AG04450 (cell line): ENCODE measurements at places on chromosomes 16 and 17.

DNA sequence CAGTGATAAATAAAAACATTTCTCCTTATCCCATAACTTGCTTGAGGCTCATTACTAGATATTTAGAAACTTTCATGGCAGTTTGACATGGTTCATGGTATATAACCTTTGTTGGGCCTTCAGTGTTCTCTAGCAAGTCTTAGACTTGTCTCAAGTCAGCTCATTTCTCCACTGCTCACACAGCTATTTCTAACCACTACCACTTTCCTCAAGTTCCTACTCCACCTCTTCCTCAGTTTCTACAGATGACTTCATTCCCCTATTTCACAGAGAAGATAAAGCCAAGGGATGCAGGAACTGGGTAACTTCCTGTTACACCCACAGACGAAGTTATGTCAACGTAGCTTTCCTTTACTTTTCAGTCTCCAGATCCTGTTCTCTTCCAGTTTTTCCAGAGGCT, 23.2 kb downstream of the NLK start:
- no peak for DNase-seq

DNA sequence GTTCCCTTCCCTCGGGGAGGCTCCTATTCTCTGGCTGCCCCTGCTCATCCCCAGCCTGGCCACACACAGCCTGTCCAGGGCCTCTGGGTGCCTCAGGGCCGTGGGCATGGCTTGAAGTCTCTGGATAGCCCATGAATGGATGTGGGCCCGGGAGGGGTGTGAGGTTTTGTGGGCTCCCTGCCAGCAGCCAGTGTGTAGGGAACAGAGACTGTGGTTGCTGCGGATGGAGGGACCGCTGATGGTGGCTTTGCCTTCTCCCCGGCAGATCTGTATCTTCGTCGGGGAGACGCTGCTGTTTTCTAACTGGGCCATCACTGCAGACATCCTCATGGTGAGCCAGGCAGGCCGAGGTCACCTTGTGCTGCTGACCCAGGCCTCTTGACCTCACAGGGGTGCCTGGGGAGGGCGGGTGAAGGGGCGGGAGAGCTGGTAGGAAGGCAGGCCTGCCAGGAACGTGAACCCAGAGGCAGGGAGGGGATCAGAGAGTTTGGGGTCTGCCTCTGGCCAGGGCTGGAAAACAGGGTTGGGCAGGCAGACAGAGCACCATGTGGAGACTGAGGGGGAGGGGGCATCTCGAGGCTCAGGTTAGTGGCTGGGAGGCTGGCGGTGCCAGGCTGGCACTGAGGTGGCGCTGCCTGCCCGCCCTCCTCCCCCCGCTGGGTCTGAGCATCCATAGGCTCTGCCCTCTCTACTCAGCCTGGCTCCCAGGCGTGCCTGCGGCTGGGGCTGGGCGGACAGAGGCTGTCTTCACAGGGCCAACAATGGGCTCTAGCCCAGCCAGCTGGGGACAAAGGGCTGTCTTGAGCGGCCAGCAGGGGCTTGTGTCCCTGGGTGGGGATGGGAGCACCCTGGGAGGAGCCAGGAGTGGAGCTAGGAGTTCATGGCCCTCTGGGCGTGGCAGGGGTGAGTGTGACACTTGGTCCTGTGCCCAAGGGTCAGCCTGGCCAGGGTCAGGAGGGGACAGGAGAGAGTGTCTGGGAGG, 21.4 kb downstream of the MYBBP1A start:
- DNase-seq, result no peak

DNA sequence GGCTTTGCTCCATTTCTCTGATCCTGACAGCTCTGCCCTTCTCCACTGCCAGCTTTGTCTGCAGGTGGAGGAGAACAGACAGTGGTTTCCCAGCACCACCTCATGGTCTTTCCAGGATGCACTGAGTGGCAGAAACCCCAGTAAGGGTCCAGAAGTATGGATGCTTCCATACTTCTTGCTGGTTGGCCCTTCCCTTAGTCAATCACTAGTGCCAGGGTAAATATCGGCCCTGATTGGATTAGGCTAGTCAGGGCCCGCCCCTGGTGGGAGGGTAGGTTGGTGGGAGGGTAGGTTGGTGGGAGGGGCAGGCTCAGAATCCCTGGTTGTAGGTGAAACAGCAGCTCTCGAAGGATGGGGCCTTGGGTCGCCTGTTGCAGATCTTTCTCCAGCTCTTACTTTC, 10.2 kb downstream of the RNF213 start:
- no peak for DNase-seq

DNA sequence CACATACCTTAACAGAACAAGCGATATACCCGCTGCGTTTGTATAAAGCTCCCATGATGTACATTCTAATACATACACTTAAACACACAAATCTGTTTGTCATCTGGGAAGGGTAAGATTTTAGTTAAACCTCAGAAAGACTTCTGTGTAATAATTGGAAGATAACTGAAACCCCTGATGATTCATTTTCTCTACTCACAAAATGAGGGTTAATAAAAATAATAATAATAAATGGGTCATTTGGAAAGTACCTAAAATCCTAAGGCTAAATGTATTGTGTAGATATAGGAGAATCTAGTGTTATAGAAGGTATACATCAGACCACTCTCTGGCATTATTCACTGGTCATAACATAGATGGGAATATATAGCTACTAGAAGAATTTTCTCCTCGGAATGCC, 64.7 kb upstream of the SOX9 start:
- DNase-seq, result no peak

GRCh38 chr16:77288222-77288621, 89.0 kb downstream of the SYCE1L start:
- peak; percentile 32 for DNase-seq

DNA sequence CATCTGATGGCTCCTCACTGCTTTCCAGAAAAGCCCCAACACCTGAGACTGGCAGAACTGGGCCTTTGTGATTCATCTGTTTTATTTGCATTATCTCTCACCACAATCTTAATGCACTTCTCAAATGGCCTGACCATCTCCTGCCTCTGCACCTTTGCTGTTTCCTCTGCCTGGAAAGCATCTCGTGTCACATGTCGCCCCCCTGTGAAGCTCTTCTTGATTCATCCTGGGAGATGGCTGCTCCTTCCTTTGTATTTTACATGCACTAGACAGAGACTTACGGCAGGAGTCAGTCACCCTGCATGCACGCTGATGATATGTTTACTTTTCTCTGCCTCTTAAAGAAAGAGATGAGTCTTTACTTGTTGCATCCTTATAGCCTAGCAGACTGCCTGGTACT, 30.0 kb downstream of the HNF1B start:
- no peak for DNase-seq

GRCh38 chr17:29012535-29012934, 6.7 kb upstream of the SEZ6 start:
- no peak for DNase-seq
